ENCODE measurements at places on chromosomes 11 and 22.
A peak's percentile ranks its signal among the peaks of the same experiment; 100 is the strongest.

DNA sequence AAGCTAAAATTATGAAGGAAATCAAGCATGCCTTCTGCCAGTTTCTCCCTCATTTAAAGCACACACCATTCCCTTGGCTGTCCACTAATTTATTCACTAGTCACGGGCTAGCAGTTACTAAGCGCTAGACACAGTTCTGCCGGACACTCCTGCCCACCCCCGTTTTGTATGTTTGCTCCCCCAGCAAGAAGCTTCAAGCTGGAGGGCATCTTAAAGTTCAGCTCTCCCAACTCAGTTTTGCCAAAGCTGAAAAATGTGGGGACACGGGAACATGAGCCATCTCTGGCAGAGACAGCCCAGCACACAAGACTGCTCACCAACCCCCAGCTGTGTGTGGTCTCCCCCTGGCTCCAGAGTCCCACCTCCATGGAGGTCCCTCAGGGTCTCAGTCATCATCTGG lies 263.6 kb downstream of the BRD1 start:
- DNase-seq: no peak

DNA sequence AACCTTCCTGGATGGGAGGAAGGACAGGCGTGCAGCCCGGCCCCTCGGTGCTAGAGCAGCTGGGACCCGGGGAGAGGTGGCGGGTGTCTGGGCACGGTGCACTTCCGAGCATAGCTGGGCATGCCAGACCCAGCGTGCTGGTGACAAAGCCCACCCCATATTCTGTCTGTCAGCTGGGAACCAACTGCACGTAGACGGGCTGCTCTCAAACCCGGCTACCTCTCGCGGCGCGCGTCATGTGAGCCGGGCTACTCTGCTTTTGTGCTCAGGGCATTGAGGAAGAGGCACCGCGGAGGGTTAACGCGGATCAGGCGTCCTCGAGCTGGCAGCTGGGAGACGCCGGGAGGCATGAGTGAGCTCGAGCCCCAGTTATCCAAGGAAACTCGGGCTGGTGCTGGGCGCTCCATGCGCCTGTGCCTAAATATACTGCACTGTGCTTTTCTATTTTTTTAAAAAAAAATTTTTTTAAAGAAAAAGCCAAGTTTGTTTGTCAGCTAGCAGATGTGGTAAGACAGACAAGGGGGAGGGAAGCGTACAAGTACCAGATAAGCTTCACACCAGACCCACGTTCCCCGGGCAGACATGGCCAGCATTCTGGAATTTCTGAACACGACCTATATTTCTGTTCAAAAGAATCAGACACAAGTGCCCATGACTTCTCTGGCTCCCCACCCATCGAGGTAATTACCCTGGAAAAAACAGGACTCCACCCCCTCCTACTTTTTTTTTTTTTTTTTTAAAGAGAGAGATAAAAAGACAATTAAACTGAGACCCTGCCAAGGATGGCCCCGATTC lies 425.6 kb downstream of the SHANK2 start:
- no peak for DNase-seq

- no peak for DNase-seq
Measured at GRCh38 chr11:35664977-35665441, 2.4 kb downstream of the TRIM44 start.

DNA sequence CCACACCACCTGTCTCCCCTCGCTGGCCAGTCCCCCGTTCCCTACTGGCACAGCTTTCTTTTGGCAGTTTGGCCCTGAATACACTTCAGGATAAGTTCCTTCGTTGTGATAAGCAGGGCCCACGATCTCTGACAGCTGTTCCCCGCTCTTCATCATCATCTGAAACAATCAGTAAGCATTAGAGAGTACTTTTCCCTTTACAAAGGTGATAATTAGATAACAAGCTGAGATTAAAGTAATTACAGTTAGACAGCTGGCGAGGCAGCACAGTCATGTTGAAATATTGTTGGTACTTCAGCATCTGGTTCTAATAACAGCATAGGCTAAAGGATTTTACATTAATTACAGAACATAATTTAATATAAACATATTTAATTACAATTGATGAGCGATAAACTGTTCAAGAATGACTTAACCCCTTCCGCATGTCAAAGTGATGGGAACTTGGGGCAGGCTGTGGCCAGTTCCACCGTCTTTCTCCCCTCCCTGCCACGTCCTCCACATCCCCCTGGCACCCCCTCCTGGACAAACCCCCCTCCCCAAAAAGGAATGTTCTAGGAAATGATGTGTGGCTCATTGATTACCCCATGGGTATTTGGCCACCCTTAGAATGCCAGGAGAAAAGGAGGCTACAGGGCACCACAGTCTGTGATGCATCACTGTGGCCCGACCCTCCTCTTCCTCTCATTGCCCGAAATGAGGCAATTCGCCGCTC lies 134.9 kb downstream of the RCN1 start:
- DNase-seq: peak; percentile 68

DNA sequence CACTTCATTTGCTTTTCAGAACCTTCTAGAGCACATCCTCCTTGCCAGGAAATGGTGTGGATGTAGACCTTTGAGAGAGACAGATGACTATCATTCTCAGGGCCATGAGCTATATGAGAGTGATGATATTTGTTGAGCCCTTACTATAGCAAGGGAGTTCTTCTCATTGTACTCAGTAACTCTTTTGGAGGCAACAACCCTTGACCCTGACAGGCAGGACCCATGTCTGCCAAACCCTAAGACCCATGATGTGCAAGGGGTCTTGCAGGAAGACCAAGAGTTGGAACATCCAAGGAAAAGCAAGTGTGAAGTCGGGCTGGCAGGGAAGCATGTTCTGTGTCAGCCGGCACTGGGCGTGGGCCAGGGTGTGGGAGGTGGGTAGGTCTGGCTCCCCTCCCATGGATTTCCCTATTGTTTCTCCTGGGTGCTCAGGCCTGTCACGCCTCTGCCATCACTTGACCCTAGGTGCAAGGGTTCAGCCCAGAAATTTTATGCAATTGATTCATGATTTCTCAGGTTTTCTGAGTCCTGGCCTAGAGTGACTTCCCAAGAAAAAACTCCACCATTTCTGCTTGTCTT lies 1.2 kb downstream of the FOLR3 start:
- no peak for DNase-seq

DNA sequence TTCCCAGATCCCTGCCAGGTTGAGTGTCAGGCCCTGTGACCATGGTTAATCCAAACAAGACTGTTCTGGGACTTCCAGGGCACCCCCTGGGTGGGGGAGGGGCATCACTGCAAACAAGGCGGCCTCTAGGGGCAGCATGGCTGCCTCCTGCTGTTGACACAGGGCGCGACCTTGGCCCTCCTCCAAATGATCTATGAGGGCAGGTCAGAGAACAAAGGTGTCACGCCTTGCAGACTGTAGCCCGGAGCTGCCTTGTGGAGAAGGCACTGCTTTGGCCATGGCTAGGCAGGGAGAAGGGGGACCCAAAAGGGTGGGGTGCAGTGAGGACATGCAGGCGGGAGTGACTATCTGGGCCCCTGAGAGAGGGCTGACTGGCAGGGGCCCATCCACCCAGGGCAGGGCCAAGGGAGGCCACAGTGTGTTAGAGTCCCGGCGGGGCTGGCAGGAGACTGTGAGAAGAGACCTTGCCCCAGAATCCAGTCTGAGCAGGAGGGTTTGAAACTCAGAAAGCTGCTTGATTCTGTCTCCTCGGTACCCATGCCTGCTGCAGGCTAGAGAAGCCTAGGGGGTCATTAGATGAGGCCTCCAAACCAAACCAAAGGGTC lies 35.6 kb downstream of the KCNC1 start:
- no peak for DNase-seq

DNA sequence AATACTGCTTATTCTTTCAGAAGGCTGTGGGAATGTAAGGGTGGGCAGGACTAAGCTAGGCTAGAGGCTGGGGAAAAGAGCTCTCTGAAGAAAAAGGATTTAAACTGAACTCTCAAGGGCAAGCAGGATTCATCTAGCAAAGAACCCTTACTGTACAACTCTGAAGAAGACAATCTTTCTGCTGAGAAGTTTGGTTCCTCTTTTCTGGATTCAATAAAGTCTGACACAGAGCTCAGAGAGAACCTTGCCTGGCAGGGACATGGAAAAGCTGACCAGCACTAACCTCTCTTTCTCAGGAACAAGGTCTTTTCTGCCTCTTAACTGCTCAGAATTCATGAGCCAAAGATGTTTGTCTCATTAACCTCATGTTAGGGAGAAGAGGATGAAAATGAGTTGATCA lies 388.4 kb upstream of the DDI1 start:
- no peak for DNase-seq

DNA sequence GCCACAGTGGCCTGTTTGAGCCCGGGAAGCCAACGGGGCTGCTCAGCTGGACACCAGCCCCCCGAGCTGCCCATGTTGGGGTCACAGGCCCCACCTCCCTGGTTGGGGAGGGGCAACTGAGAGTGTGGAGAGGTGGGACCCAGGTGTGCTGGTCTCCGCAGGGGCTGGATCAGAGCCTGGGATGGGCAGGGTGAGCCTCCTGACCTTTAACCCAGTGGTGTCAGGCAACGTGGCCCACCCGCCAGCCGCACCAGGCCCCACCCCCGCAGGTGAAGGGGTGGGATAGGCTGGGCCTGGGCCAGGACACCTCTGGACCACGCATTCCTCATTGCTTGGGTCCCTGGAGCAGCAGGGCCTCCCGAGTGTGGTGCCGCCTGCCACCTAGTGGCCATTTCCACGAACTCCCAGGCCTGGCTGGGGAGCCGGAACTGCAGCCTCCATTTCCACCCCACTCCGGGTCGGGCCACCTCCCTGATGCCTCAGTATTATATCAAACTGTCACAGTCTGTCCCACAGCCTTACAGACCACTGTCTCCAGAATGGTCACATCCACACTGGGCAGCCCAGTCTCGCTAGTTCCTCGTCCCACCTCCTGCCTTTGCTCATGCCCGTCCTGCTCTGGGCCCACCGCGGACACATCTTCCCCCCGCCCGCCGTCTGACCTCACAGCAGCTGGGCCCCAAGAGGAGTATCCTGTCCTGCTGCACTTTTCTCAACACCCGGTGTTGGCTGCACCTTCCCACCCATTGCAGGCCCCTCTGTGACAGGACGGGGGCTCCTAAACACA lies 13.3 kb upstream of the PPP6R3 start:
- DNase-seq: no peak

- DNase-seq: no peak
Measured at GRCh38 chr11:39021539-39021938, 2423.5 kb upstream of the RAG2 start.

Measured in DMS 273 treated with DMSO at 0.1 percent for 48 hours (cell line).